ENCODE measurements at places on chromosomes 2 and 18. TPM values are rescaled to one million over a fixed set of nuclear protein-coding genes. Genes with fewer than 3 reads are reported as not detected.

The ZAP70 gene
- 338 TPM for total RNA-seq

The OSBPL6 gene
- total RNA-seq, result 0.73 TPM

The GKN2 gene
- not detected for total RNA-seq

The PPIL3 gene
- 40.2 TPM for total RNA-seq

The TFCP2L1 gene
- 0.14 TPM for total RNA-seq

The CFC1 gene
- total RNA-seq, result not detected

All from activated CD8-positive, alpha-beta memory T cell treated with anti-CD3 and anti-CD28 coated beads, Interleukin-2, amount 10 ng/mL, durations not matched to agents 7 days and 5 days (primary cell).